Skeletal muscle tissue (tissue), 5 donors: ENCODE measurements at places on chromosomes 2 and 18. TPM values are rescaled to one million over a fixed set of nuclear protein-coding genes. Genes with fewer than 3 reads are reported as not detected.

Gene EMX1
- total RNA-seq, result not detected

Gene WDR7
- total RNA-seq, result 67.3 TPM

Gene C18orf63
- not detected for total RNA-seq

Gene DPP4
- 24.0 TPM for total RNA-seq

Gene ECEL1
- 1.0 TPM for total RNA-seq

Gene SIX3
- not detected for total RNA-seq

Gene NCKAP5
- total RNA-seq, result 5.7 TPM

Gene RGPD8
- total RNA-seq, result 18.3 TPM

Gene STARD6
- not detected for total RNA-seq

Gene WDR12
- total RNA-seq, result 32.9 TPM

Gene BMP10
- total RNA-seq, result not detected

Gene TBR1
- not detected for total RNA-seq

Gene CFC1
- total RNA-seq, result not detected

Gene AMER3
- not detected for total RNA-seq

Gene AFF3
- total RNA-seq, result 8.4 TPM

Gene RNPEPL1
- total RNA-seq, result 15.7 TPM

Gene FBXO36
- 2.1 TPM for total RNA-seq

Gene COL6A3
- total RNA-seq, result 365 TPM

Gene TTN
- total RNA-seq, result 2,245 TPM

Gene DSC1
- total RNA-seq, result not detected

Gene POTEC
- total RNA-seq, result not detected

Gene KIF1A
- total RNA-seq, result 4.7 TPM

Gene C18orf54
- 2.6 TPM for total RNA-seq

Gene SLC38A11
- total RNA-seq, result 2.6 TPM

Gene LRRTM4
- total RNA-seq, result 1.6 TPM

Gene NPAS2
- total RNA-seq, result 7.8 TPM

Gene CYTIP
- 1.0 TPM for total RNA-seq

Gene CAVIN2
- 19.3 TPM for total RNA-seq

Gene RTP5
- not detected for total RNA-seq

Gene UGT1A9
- not detected for total RNA-seq

Gene REG3A
- total RNA-seq, result not detected

Gene STPG4
- total RNA-seq, result not detected

Gene PCARE
- under 0.01 TPM for total RNA-seq

Gene NABP1
- 14.6 TPM for total RNA-seq

Gene ZBTB7C
- 2.6 TPM for total RNA-seq
